MV-4-11 (cell line): ENCODE measurements at places on chromosomes 13 and 19.
A peak's percentile ranks its signal among the peaks of the same experiment; 100 is the strongest.

DNA sequence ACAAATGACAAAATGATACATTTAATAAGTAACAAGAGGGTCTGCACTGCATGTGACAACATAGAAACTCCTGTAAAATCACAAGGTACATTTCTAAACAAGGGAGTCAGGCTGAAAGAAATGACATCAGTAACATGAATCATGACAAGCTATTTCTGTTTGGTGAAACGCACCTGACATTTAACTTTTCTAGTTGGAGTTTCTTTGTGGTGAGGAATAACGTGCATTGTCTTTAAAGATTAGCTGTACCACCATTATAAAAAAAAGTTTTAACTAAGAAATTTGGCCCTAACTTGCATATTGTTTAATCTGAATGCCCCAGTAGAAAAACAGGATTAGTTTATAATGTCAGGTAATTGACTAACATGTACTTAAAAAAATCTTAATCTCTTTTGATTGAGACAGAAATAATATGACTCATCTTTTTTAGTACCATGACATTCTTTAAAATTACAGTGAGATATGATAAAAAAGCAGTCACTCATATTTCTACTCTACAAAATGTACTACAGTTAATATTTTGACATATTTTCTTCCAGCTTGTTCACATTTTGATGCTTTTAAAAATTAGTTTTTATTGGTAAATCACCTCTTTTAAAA, 418.2 kb downstream of the KLF12 start:
- DNase-seq = no peak

- DNase-seq = no peak
These were observed 1.4 kb upstream of the PHLDB3 start for GRCh38 chr19:43505941-43506340.

- DNase-seq = peak; percentile 6
These were observed 42.5 kb upstream of the SCEL start for GRCh38 chr13:77492982-77493381.

- no peak for DNase-seq
These were observed 181.9 kb downstream of the DACH1 start for GRCh38 chr13:71685072-71685471.

- DNase-seq = peak; percentile 7
These were observed 118.4 kb upstream of the SLC7A1 start for GRCh38 chr13:29713839-29714238.

DNA sequence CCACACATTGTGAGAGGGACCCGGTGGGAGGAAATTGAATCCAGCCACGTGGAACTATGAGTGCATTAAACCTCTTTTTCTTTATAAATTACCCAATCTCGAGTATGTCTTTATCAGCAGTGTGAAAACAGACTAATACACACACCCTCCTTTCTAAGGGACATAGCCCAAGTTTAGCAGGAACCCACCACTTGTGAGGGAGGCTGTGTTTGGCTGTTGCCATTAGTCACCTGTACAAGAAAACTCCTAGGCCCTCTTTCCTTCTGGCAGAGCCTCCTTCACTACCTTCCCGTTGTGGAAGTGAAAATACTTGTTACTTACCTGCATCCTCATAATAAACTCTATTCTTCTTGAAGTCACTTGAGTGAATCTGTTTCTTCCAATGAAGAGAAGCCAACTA, 76.3 kb upstream of the FARP1 start:
- DNase-seq = no peak

DNA sequence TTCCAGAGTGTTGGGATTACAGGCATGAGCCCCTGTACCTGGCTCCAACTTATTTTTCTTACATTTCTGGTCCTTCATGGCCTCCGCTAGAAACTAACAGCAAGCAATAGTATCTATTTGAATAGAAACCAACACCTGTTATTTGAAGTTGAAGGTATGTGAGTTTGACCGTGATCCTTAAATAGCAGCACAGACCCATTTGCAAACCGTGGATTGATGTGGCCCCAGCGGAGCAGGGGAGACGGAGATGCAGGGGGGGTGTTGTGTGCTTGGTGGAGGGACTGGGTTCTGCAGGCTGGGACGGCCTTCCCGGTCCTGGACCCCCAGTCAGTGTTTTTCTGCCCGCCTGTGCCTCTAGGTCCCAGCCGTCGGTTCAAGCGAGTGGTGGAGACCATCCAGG, 16.9 kb downstream of the TMEM150B start:
- no peak for DNase-seq

DNA sequence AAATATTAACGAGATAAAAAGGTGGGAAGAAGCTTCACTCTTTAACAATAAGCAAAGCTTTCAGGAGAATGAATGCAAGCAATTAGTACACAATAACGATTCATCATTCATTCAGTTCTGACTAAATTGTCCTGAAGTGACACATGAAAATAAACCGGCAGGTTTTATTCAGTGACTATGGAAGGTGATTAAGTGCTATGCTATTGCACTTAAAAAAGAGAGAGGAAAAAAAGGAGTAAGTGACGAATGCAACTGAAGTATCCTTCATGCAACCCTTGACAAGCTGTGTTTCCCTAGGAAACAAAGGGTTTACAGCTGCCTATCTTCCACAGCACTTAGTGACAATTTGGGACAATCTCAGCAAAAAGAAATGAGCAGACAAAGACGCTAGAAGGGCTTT, 1.4 kb downstream of the LIG4 start:
- no peak for DNase-seq

GRCh38 chr19:12664406-12665280, 1.9 kb downstream of the MAN2B1 start:
- DNase-seq = peak; percentile 11

DNA sequence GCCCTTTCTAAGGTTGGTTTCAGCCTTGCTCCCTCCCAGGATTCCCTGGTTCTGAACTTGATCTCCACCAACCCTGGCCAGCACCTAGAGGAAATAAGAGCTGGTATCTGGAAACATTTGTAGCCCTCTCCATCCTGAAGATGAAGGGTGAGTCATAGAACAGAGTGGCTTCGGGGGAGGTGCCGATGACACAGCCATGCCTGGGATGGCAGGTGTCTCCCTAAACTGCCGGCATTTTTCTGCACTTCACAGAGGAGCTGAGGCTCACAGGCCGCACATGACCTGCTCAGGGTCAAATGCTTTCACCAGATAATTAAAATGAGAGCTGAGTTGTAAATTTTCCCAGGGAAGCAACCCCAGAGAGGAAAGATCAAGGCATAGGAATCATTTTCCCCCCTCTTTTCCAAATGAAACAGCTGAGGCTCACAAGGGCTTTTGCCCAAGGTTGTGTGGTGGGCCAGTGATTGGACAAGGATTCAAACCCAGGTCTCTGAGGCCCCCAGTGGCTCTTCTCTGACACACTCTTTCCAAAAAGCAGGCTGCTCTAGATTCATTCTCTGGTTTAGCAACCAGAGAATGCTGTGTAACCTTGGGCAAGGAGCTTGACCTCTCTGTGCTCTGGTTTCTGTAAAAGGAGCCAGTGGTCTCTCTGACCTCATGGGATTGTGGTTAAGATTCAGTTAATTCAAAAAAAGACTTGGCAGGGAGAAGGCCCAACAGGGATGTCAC, 1.2 kb upstream of the SLC25A42 start:
- peak; percentile 59 for DNase-seq

GRCh38 chr13:86813198-86813597, 858.0 kb upstream of the SLITRK5 start:
- no peak for DNase-seq

GRCh38 chr13:21053231-21053630, 8.2 kb downstream of the LATS2 start:
- DNase-seq = no peak

DNA sequence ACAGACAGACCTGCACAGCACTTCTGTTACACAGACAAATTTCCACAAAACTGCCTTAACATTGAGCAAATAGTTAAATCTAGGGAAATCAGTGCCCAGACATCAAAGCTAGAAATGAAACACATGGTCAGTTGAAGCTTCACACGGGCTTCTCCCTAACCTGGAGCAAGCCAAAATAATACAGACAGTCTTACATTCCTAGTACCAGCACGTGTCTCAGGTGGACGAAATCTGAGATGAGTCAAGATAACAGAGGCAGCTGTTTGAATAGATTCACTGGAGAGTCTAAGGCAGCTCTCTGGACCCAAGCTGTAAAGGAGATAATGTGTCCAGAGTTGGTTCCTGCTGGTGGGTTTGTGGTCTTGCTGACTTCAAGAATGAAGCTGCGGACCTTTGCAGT, 4.1 kb upstream of the ZNF699 start:
- DNase-seq = no peak

DNA sequence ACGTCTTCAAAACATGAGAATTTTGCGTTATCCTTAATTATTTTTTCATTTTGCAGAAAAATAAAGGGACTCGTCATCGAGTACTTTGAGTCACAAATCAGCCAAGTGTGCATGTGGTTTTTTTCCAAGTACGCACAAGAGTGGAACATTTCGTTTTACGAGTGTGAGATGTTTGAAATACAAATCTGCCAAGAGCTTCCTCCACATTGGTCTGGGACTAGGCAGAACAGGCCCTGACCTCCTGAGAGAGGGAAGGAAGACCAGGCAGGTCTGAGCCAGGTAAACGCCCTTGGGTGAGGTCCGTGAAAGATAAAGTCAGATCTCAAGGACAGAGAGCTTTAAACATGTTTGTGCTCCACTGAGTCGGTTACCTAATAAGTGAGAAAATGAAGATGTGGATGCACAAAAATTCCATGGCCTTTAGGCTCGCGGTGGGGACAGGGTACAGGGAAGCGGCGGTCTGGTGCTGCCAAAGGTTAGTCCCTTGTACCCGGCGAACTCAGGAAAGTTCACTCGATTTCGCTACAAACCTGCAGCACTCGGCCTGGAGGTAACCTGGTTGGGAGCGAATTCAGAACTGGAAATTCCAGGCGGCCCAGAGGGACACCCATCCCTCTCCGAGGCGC, 473 bp upstream of the ITM2B start:
- DNase-seq = no peak

DNA sequence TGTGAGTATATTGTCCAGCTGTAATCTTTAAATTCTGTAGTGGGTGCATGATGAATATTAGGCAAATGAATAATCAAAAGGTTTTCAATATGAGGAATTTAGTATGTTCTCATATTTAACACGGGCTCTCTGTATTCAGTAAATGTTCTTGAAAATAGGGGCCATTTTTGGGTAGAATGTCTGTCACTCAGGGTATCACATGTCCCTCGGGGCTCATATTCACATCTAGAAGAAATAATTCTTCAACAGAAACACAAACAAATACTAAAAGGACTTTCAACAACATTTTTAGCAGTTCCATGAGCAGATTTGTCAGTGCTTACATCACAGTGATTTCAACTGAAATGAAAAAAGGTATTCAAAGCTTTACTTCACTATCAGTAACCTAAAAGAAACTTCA, 1388.4 kb upstream of the MIR17HG start:
- no peak for DNase-seq

DNA sequence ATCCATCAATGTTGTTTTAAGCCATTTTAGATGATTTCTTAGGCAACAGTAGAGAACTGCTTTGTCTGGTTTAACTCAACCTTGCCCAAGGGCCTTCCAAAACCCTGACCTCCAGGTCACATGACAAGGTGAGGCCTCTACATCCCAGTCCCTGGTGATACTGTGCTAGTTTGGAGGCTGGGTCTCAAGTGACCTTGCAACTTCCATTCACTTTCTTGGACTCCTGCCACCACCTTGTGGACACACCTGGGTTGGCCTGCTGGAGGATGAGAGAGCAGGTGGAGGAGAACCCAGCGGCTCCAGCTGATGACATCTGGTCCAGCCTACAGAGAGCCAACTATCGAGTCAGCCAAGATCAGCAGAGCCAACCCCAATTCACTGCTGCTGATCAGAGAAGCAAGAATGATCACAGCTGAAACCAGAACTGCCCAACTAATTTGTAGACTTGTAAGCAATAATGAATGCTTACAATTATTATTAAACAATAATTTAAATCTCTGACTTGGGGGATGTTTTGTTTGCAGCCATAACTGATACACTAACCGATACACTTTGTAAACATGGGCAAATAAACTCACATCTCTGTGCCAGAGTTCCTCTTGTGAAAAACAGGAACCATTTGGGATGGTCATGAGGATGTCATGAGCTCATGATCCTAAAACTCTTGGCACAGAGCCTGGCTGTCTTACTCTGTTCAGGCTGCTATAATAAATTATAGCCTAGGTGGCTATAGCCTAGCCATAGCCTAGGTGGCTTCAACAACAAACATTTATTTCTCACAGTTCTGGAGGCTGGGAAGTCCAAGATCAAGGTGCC, 11.5 kb downstream of the FAM187B start:
- DNase-seq = peak; percentile 57

DNA sequence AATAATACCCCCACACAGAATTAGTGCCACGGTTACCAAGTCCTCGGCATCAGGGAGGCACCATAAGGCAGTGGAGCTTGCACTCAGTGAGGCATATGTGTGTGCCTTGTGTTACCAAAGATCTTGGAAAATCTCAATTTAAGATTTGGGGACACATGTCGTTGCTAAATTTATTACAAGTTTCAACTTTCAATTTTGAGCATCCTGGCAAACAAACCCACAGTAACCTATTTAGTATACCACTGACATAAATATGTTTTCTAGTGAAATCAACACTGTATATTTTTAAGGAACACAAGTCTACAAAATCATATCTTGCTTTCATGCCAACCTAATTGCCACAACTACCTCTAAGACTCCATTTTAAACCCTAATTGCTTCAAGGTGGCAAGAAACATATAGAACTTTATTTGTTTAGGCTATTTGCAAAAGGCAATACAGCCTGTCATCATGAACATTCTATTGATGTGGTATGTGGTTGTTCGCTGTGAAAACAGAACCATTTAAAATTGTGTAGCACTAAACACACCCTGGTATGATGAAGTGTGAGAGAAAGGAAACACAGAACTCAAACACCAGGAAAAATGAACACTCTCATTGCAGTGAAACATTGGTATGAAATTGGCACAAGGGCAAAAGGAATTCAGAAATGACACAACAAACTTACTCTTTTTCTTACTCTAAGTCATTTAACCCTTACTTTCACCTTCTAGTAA, 531.1 kb downstream of the IRS2 start:
- DNase-seq = no peak

- DNase-seq = peak; percentile 92
These were observed 220.9 kb downstream of the FOXO1 start for GRCh38 chr13:40445557-40445990.

DNA sequence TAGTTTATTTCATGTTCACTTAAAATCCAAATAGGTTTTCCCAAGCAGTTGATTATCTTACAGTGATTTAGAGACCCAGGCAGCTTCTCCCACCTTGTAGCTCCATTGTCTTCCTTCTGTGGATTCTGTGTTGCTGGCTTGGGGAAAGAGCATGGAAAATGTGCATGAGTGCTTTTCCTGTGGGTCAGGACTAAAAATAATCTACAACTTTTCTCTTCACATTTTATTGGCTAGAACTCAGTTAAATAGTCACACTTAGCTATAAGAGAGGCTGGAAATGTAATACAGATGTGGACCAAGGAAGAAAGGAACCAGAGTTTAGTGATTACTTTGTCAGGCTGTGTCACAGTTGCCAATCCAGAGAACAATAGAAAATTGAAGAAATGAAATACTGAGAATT, 198.8 kb downstream of the NBEA start:
- DNase-seq = no peak
